ENCODE measurements at places on chromosomes 4 and X. TPM values are rescaled to one million over a fixed set of nuclear protein-coding genes. Genes with fewer than 3 reads are reported as not detected.

Gene TCEAL2
- total RNA-seq = 0.27 TPM

Gene RHOXF1
- not detected for total RNA-seq

GRCh38 chr4:76571274-76571673 is 136.2 kb downstream of the SHROOM3 start:
- no peak for DNase-seq

DNA sequence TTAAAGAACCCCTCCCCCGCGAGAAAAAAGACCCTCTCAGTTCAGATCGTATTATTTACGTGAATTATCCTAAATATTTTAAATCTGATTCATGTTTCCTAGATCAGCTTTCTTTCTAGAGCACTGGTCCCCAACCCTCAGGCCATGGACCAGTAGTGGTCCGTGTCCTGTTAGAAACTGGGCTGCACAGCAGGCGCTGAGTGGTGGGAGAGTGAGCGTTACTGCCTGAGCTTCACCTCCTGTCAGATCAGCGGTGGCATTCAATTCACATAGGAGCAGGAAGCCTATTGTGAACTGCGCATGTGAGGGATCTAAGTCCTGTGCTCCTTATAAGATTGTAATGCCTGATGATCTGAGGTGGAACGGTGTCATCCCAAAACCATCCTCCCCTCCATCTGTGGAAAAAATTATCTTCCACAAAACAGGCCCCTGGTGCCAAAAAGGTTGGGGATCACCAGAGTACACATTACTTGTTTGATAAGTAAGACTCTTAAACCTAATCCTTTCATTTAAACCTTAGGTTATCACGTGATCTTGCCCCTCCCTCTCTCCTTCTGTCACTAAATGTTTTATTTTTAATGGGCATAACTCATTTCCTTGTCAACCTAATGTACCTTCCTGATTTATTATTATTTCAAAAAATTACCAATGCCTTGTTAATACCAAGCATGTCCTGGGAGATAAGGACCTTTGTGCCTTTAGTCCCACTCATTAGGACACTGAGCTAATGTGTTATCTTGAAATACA is 442.9 kb downstream of the TLL1 start:
- no peak for DNase-seq

GRCh38 chr4:86939729-86940575 is 5.1 kb downstream of the AFF1 start:
- DNase-seq = no peak

DNA sequence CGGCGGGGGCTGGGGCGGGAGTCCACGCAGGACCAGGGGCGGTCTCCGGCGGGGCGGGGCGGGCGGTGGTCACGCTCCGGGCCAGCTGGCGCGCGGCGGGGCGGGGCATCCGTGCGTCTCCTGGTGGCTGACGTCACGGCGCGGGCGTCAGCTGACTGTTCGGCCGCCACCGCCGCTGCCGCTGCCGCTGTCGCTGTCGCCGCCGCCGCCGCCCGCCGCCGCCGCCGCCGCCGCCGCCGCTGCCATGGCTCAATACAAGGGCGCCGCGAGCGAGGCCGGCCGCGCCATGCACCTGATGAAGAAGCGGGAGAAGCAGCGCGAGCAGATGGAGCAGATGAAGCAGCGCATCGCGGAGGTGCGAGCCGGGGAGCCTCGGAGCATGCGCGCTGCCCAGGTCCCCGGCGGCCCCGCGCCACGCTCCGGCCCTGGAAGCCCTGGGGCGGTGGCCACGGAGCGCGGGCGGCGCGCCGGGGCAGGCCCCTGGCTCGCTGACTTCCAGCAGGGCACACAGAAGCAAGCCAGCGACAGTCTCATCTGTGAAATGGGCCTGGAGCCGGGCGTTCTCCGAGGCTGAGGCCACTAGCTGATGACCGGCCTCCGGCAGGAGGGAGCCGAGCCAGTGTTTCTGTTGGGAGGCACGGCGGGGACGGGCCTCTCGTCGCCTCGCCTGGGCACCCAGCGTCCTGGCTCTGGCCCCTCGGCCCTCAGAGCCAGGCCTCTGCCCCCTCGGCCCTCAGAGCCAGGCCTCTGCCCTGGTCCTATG is at the start of gene FAM50A:
TSS of gene FAM50A (plus strand) at position 150 of the 763 bp plus-strand sequence. CDS start at position 245, 95 bp downstream.
- DNase-seq = peak; percentile 91

All from Right ventricle myocardium superior (tissue), 1 donor.